ENCODE measurements at places on chromosomes 5 and 9. TPM values are rescaled to one million over a fixed set of nuclear protein-coding genes. Genes with fewer than 3 reads are reported as not detected.

Gene TAL2
- 0.71 TPM for total RNA-seq

Gene ARRDC3
- total RNA-seq: 103 TPM

Gene FAM169A
- 41.2 TPM for total RNA-seq

DNA sequence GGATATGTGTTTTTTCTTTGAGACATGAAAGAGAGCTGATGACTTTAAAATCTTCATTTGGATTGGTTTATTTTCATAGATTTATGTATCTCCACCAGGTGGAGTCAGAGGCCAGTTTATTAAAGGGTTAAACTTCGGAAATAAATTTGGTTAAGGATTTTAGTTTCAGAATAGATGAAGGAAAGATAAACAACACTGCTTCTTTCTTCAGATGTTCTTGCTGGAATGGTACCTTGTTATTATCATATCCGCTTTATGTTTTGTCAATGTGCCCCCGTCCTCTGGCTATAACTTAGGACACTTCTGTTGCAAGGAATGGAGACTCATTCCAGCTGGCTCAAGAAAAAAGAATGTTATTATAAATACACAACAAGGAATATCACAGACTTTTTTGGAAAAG is 81.2 kb downstream of the ALDH1A1 start:
- ATAC-seq: no peak

DNA sequence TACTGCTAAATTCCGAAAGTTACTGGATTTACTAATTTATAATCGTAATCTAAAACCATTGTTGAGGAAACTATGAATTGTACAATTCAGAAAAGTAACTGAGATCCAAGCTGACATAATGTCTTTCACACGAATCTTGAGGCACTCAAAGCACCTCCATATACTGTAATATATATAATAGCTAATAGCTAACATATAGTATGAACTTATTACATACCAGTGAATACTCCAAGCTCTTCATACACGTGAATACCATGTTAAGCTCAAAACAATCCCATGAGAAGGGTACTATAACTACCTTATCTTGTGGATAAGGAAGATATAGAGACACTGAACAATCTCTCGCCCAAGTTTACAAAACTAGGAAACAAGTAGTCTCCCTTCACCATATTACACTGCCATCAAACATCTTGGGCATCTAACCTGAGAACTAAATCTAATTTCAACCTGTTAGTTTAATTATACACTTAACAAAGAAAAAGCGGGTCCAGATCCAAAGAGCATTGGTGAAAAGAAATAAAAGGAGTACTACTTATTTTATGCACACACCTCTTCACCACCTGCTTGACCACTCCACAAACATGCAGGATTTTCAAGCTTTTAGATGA is 1.0 kb downstream of the NUDCD2 start:
- no peak for ATAC-seq

Measured in motor neuron (in vitro differentiated cells).